ENCODE measurements at places on chromosomes 6 and 20.

DNA sequence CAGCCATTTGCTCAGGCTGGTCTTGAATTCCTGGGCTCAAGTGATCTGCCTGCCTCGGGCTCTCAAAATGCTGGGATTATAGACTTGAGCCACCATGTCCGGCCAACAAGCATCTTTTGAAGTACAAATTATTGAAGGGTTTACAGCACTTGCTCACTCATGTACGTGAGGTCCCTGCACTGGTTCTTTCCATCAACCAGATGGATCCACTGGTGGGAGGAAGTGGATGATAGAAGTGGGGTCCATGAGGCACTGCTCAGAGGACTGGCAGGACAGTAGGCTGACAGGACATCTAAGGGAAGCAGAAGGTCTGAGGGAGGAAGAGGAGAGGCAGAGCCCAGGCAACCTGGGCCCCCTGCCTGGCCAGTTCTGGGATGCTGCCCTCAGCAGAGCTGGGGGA is 109.2 kb upstream of the NXT1 start:
- no peak for DNase-seq

DNA sequence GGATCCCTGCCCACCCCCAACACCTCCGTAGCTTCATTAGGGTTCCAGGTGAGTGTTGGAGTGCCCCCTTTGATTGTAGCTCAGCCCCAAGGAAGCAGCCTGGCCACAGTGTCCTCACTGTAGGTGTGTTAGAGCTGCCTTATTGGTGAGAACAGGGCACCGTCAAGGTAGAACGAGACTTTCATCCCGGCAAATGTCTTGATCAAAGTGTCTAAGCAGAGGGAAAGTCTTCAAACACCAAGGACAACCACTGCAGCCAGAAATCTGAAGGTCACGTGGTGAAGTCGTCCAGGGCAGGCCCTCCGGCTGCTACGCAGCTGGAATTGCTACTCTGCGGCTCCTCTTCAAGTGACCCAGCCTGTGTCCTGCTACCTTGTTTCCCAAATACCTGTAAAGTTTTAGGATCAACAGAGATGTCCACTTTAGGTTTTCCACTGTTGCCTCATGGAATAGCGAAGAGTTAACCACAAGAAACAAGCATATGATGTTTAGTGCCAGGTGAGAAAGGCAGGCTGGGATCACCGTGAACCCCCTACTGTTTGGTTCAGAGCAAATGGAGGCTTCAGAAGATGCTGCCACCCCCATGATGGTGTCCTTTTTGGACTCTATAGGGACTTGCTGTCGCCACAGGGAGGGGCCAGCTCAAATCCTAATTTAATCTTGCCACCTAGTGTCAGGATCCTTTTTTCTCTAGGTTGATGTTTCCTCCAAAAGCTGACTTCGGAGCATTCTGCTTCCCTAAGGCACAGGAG is 1.7 kb upstream of the DLL1 start:
- peak; percentile 19 for DNase-seq

- no peak for DNase-seq
Measured at GRCh38 chr6:144310765-144311164, 25.6 kb downstream of the UTRN start.

DNA sequence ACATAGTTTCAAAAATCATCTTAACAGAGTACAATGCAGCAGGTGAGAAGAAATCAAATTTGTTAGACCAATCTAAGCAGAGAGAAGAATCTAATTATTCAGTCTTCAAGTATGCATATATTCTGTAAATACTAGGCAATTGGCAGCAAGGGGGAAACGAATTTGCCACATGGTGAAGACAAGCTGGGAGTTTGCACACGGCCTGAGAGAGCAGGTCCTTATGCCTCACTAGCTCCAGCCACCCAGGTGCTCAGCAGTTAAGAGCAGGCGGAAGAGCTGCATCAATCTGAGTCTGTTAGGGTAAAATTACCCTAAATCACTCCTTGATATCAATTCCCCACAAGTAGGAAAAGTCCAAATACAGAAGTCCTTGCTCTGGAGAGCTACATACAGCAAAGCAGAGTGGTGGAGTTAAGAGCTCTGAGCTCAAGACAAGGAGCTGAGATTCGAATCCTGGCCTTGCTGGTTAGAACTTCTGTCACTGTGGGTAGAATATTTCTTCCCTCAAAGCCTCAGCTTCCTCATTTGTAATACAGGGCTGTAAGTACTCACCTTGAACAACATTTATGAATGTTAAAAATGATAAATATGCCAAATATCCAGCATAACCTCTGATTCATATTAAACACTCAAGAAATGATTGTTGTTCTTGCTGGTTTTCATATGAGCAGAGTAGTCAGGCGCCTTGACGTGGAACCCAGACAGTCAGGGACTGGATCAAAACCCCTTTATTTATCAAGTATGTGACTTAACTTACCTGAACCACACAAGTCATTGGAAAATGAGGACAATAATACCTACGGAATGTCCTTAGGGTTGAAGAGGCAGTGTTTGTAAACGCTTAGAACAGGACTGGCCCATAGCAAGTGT is 444.2 kb downstream of the CDH26 start:
- no peak for DNase-seq

- no peak for DNase-seq
Measured at GRCh38 chr6:80145509-80145908, 39.0 kb downstream of the BCKDHB start.

DNA sequence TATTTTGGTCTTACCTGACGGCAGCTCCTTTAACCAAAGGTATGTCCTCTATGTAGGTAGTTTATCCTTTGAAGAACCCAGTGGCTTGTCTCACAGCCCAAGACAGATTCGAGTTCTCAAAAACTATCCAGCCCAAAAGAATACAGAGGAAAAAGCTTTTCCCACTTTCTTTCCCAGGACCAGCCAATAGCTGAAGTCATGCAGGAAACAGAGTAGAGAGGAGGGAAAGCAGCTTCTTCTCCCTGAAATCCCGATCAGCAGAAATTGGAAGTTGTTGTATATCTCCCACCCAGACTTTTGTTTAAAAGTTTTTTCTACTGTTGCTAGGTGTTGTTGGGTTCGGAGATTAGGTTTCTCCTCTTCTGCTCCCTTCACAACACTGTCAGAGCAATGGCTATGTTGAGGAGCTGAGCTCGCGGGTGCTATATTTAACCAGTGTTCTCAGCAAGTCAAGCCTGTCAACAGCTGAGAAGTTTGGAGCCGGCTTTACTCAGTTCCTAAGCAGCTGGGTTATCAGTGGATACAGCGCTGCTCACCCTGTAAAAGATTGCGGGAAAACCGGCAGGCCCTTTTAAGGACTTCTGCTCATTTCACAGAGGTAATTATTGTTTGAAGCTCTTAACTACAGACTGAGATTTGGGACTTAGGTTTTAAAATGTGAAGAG is at the start of gene FILIP1:
Gene FILIP1 (minus strand): TSS at position 401 of the 665 bp plus-strand sequence. CDS start 78,828 bp downstream, outside the sequence.
- no peak for DNase-seq

- no peak for DNase-seq
Measured at GRCh38 chr6:95780037-95780436, 202.7 kb downstream of the MANEA start.

- DNase-seq, result no peak
Measured at GRCh38 chr6:114061116-114061515, 90.2 kb upstream of the HDAC2 start.

GRCh38 chr20:47817573-47817972 is 32.3 kb upstream of the SULF2 start:
- DNase-seq, result no peak

DNA sequence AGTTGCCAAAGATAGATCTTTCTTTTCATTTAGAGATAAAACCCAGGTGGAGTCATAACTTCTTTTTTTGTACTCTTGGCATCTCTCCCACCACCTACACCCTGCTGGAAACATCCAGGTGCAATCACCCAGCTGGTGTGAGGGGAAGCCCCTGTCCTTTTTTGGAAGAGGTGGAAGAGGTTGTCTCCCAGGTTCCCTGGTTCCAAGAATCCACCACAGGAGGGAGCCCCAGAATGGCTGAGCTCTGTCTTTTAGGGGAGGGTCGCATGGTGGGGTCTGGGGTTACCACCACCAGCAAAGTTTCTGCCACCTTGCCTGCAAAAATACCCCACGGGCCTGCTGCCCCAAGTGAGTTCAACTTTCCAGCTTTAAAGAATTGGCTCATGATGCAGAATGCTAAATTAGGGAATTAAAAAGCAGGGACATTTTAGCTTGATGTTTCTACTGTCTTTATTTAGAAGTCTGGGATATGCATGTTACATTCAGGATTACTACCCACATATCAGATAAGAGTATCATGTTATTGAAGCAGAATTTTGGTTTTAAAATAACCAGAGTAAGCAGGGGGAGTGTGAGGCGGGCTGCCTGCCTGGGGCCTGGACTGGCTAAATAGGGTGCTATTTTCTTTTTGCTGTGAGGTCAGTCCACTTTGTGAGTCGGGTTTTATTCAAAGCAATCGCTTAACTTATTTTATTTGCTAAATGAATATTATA is 11.0 kb downstream of the SMOC2 start:
- DNase-seq, result no peak

- DNase-seq, result no peak
Measured at GRCh38 chr20:10921491-10922010, 247.8 kb upstream of the JAG1 start.

DNA sequence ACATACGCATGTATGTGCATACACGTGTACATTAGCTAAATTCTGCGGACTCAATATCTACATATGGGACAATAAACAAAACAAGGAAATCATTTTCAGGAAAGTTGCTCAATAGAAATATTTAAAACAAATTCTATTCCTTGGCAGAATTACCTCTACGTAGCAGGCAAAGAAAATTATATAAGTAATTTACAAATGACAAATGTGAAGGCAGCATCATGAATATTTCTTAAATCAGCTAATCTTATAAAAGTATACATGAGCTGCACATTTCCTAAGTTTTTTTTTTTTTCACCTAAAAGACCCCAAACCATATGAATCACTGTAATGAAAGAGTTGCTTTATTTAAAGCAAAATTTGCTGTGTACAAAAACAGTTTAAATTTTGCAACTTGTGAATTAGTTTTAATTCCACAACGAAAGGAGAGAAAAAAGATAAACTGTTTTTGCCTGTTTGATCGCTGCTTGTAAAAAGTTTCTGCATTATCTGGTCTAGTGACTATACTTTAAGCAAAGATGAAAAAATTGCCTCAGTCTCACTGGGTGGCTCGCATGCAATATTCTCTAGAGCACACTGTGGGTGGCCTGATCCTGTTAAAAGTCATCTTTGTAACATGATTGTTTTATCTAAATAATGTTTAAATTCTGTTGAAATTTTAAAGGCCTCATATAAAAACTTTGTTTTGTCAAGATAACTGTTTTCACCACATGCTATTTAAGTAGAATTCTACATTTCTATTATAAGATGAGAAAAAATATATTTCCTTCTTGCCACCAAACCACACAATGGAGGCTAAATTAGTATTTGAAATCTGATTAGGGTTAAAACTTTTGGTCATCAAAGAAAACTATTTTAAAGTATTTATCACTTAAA is 57.1 kb downstream of the HUS1B start:
- no peak for DNase-seq

DNA sequence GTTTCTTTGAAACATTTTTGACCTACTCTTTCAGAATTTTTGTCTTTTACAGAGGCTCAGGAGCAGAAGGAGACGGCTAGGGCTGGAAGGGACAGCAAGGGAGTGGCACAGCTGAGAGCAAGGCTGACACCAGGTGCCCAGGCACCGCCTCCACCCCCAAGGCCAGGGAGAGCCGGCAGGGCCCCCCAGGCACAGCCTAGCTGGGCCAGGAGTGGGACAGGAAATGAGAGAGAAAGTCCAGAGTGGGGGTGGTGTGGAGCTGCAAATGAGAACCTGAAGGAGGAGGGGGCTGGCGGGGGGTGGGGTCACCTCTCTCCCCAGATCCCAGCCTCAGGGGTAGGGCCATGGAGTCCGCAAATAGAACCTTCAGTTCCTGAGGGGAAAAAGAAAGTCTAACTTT is 236.7 kb downstream of the CDC5L start:
- DNase-seq, result no peak

DNA sequence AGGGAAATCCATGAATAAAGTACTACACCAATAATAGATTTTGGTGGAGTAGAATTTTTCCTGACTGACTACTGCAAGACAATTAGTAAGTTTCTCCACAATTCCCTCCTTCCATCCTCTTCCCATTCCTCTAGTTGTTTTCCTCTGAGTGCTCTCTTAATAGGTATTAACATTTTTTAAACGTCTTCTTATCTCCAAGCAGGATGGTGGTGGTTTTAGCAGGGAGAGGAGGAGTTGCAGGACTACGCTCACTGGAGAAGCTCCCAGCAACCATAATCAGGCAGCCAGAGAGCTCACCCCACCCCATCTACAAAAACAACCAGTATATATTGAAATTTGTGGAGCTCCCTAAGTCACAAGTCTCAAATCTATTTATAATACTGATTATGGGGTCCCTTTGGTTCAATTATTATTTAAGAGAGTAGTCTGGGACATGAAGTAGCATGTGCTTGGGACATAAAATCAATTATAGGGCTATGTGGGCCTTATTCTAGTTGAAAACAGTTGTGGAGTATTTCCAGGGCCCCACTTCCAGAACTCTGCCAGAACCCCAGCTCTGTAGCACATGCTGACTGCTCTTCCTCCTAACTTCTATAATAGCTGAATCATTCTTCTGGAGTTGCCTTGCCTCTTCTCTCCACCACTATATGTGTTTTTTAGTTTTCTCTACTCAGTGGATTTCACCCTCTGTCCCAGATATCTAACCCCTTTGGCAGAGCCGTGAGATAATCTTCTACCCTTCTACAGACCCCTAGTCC is 49.8 kb downstream of the MYB start:
- DNase-seq, result no peak

DNA sequence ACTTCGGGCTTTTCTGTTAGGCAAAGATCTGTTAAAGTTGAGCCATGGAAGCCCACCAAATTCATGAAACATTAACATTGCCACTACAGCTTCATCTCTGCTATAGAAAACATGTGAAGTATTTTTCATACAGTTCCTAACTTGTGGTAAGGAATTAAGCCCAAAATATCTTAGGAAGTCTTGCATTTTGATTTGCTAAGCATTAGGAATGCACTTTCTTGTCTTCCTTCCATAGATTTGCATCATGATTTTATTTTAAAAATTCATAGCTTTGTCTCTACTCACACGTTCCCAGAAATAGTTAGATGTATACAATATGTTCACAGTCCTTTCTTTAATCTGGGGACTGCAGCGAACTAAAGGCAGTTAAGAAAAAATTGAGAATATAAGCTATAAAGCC is 325.6 kb downstream of the CENPW start:
- no peak for DNase-seq

DNA sequence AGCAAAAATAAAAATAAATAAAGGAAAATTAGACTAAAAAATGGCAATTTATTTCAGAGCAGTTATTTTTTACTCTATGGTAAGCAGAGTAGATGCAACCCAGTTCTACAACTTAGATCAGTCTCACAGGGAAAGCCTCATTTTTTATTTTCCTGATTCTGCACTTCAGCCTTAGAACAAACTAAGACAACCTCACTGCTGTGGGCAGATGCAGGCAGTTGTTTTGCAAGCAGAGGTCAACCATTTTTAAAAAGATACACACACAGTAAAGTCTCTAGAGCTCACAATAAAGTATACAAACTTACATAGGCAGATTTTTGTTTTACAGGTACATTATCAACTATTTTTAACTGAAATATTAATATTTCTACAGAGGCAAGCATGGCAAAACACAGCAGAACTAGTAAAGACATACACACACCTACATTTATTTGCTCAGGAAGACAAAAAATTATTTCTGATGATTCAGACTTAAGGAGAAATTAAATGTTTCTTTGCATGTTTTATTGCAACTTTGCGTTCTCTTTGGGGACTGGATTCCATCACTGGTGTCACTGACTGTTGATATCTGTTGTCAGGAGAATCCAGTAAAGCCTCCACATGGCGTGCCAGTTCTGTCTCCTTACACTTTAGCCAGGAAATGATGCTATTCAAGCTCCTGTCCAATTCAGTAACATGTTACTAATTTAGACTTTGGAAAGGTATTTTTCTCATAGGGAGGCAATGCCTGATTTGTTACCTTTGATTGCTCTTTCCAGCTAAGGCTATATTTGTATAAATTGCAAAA is 102.7 kb downstream of the TRDN start:
- no peak for DNase-seq

- DNase-seq, result no peak
Measured at GRCh38 chr20:7665376-7665775, 274.9 kb downstream of the HAO1 start.

Measured in inflammatory macrophage treated with lipopolysaccharide for 1 hour (primary cell).